Chondrocyte (in vitro differentiated cells): ENCODE measurements at places on chromosomes 6 and 20. TPM values are rescaled to one million over a fixed set of nuclear protein-coding genes. Genes with fewer than 3 reads are reported as not detected.
A peak's percentile ranks its signal among the peaks of the same experiment; 100 is the strongest.

GRCh38 chr6:11161031-11161956 lies 49.8 kb upstream of the ERVFRD-1 start:
- DNase-seq, result no peak

Gene BTNL2
- total RNA-seq, result not detected in 3 replicates

- no peak for DNase-seq
Observed at GRCh38 chr20:60540591-60540990, 582.4 kb downstream of the CDH26 start.

GRCh38 chr6:161265975-161266374 lies 7.9 kb downstream of the AGPAT4 start:
- no peak for DNase-seq

Gene ZSCAN16
- 2.5 to 3.0 TPM (median 3.0 TPM) in 3 replicates for total RNA-seq

DNA sequence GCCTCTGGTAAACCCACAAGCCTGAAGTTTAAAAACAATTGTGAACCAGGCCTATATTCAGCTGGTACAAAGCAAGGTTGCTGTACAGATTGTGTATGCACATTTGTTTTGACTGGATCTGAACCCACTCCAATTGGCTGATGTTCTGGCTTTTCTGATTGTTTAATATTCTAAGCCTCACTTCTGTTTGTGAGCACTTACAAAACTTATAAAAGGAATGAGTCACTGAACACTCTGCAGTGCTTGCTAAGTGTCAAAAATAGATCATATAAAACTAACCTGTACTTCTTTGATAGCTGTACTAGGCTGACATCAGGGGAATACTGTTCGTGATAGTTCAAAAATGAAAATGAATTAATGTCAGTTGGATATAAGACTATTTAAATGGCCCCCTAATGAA lies 12.1 kb downstream of the COL21A1 start:
- DNase-seq, result no peak

DNA sequence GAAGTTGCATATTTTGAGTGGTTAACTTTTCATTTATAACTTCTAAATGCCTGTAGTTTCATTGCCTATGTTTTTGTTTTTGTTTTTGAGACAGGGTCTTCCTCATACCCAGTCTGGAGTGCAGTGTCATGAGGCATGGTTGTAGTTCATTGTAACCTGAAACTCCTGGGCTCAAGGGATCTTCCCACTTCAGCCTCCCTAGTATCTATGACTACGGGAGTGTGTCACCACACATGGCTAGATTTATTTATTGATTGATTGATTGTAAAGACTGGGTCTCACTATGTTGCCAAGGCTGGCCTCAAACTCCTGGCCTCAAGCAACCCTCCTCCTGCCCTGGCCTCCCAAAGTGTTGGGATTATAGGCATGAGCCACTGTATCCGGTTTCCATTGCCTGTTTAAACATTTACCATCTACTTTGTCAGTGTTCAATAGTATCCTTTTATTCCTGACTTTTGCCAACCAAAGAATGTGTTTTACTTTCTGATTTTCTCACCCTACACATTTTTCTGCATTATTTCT lies 144.6 kb downstream of the CDKAL1 start:
- DNase-seq, result no peak

GRCh38 chr6:90448836-90449235 lies 138.0 kb downstream of the MAP3K7 start:
- no peak for DNase-seq

DNA sequence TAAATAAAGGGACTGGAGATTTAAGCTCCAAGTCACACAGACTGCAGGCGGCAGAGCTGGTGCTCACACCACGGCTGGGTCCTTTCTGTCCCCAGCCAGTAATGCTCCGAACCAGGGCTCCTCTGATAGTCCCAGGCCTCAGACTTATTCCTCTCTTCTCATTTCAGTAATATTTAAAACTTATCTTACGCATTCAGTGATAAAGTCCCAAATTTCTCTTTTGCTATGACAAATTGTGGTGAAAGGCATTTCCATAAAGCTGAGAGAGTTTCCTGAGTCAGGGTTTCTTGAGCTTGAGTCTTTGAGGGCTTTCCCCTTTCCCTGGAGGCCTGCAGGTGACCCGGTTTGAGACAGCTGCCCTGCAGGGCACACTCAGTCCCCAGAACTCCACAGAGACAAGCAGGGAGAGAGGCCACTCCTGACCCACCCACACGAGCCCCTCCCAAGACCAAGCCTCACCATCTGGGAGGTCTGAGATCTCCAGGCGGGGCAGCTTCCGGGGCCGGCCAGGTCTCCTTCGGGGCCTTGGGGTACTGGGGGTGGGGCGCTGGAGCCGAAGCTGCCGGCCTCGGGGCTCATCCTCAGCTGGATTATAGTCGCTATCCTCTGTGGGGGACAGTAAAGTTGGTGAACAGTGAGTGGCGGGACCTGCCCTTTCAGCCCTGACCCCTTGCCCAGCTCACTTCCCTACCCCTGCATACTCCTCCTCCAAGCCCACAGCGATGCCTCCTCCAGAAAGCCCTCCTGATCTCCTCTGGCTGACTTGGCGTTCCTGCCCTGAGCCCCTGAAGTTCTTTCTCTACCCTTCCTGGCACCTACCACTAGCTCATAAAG lies 6.6 kb downstream of the ZNF335 start:
- peak; percentile 64 for DNase-seq

GRCh38 chr6:79422666-79423065 lies 114.6 kb downstream of the LCA5 start:
- DNase-seq, result no peak

DNA sequence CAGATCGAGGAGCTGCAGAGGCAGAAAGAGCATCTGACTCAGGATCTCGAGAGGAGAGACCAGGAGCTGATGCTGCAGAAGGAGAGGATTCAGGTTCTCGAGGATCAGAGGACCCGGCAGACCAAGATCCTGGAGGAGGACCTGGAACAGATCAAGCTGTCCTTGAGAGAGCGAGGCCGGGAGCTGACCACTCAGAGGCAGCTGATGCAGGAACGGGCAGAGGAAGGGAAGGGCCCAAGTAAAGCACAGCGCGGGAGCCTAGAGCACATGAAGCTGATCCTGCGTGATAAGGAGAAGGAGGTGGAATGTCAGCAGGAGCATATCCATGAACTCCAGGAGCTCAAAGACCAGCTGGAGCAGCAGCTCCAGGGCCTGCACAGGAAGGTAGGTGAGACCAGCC lies 26.2 kb downstream of the C20orf173 start:
- DNase-seq, result no peak

- DNase-seq, result no peak
Observed at GRCh38 chr6:67748521-67748920, 886.6 kb upstream of the ADGRB3 start.

GRCh38 chr6:140017470-140017869 lies 643.0 kb upstream of the CITED2 start:
- no peak for DNase-seq

GRCh38 chr6:48476257-48476656 lies 365.3 kb upstream of the PTCHD4 start:
- no peak for DNase-seq

DNA sequence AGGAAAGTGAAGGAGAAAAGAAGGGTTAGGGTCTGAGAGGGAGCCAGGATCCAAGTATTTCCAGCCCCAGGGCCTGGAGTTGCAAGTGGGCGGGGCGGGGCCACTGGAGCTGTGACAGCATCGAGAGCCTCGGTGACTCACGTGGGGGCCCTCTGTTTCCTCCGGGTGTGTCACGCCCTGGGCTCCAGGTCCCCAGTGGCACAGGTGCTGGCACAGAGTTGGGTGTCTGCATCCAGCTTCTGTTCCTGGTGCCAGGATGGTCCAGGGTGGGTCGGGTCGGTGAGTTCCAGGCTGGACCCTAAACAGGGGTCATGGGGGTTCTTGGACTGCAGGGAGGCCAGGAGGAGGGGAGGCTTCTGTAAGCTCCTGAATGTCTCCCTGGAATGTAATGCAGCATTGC lies 16.7 kb downstream of the RAET1L start:
- no peak for DNase-seq

GRCh38 chr20:62601172-62601571 lies 41.1 kb upstream of the SLCO4A1 start:
- DNase-seq, result no peak

- DNase-seq, result no peak
Observed at GRCh38 chr20:19435821-19436220, 223.4 kb downstream of the SLC24A3 start.

Gene ULBP2
- 7.7 to 15.1 TPM (median 13.9 TPM) in 3 replicates for total RNA-seq

DNA sequence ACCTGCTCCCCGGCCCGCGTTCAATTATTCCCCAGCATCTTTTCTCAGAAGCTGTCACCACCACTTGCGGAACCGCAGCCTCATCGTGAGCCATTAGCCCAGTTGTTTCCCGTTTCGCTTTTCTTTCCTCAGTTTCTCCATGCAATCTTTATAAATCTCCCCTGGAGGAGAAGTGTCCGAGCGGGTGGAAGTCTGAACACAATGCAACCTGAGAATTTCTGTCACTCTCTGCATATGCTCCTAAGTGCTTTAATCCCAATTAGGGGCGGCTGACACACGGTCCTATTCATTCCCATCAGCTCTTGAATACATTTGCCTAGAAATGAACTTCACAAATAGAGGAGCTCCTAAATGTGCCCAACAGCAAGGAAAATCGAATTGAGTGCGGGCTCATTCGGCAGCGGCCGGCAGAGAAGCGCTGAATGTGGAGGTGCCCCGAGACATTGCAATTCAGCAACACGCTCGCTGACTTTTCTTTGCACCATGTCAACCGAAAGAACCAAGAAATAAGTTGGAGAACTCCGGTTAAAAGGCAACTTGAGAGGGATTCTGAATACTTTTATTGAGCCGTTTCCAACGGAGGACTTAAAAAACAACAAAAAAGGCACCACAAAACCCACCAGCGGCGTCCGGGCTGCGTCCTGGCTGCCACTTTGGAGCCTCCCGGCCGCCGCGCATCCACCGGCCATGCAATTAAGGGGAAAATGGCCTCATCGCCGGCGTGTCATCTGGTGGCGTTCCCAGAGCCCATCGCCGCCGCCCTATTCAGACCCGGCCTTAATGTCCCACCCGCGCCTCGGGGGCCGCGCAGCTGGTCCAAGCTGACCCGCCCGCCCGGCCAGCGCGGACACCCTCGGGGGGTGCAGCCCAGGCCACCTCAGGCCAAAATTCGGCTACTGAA lies 3.9 kb upstream of the PRDM13 start:
- no peak for DNase-seq

GRCh38 chr6:45027126-45027525 lies 301.0 kb upstream of the RUNX2 start:
- DNase-seq, result no peak

- DNase-seq, result no peak
Observed at GRCh38 chr6:128403618-128404444, 116.6 kb downstream of the PTPRK start.

GRCh38 chr6:1182722-1183521 lies 129.0 kb upstream of the FOXQ1 start:
- DNase-seq, result no peak

DNA sequence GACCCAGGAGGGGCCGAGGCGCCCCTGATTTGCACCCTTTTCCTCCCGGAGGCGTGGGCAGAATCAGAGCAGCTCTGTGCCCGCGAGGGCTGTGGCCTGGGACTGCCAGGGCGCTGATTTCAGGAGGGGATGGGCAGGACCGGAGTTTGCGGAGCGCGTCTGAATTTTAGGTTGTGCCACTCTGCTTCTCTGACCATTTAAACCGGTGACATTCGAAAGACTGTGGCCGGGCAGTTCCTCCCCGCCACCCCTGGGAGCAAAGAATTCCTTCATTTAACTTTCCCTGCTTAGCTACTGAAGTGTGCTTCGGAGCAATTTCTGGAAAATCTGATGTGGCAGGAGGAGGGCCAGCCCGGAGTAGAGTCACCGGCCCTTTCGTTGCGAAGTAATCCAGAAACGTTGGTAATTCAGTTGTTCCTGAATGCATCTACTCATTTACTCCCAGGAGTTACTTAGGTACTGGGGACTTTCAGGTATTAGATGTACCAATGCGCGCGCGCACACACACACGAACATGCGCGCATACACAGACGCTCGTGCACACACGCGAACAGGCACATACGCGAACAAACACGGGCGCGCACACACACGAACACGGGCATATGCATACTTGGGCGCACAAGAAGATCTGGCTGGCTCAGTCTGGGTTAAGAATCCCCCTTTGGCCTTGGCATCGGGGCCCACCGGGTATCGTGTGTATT lies 568 bp downstream of the CCDC170 start:
- no peak for DNase-seq
